ENCODE measurements at places on chromosomes 2 and 18.

DNA sequence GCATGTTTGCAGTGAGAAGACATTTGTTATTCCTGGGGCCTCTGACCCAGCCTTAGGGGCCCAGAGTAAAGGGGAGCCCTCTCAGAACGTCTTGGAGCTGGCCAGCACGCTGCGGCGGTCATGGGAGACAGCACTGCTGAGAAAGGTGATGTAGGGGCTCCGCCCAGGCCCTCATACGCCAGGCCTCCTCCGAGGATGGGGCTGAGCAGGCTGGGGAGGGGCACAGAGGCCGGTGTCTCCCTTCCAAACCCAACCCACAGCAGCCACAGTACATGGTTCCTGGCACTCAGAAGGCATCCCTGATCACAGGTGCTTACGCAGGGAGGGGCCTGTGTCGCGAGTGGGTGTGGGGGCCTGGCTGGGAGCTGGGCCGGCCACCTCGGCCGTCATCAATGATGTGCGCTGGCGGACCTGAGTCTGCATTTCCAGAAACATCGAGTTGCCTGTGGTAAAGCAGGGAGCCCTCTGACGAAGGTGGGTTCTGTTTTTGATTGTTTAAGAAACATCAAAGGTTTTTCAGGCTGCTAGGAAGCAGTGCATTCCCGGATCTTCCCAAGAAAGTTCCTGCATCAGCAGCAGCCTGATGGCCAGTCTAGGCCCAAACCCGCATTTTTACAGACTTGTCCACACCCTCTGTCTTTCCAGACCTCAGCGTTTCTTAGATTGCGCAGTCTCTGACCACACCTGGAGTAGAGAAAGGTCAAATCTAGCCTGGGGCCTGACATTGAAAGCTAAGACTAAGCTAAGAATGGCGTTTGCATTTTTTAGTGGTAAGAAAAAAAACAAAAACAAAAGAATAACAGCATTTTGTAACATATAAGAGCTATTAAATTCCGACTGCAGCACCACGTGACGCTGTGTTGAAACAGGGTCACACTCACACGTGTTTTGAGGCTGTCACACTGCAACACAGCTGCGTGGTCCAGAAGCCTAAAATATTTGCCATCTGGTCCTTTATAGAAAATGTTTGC lies 51.2 kb upstream of the PXDN start:
- DNase-seq: peak; percentile 20

- DNase-seq: no peak
Observed at GRCh38 chr2:121436918-121437317, 93.8 kb upstream of the RNU4ATAC start.

- no peak for DNase-seq
Observed at GRCh38 chr2:127397568-127398238, 9.9 kb upstream of the MAP3K2 start.

- DNase-seq: peak; percentile 54
Observed at GRCh38 chr2:225756198-225756597, 356.7 kb downstream of the NYAP2 start.

DNA sequence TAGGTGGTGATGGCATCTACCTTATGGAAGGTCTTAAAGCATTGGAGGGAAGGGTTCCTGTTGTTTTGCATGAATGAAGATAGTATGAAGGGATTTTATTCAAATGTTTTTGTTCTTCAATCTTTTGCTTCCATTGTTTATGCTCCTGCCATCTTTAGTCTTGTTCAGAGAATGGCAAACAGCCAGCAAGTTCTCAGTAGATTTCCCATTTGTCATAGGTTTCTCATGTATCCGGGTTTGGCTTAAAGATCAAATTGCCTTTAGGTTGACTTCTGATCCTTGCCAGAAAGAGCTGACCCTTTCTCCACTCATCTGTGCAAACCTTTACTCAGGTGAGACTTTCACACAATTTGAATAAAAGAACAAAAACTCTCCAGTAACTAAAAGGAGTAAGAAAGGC lies 44.2 kb upstream of the STAT4 start:
- DNase-seq: no peak

Data from M059J (cell line).